ENCODE measurements at places on chromosomes 12 and 14. TPM values are rescaled to one million over a fixed set of nuclear protein-coding genes. Genes with fewer than 3 reads are reported as not detected.

Gene HOXC9
- 17.9 TPM for polyA plus RNA-seq

Gene WSCD2
- 12.0 TPM for polyA plus RNA-seq

Gene DTX1
- 83.5 TPM for polyA plus RNA-seq

Gene KRT75
- not detected for polyA plus RNA-seq

Gene GAS2L3
- polyA plus RNA-seq, result 25.5 TPM

Gene PROX2
- 3.9 TPM for polyA plus RNA-seq

Gene SLCO1B1
- polyA plus RNA-seq, result not detected

Gene OR6C75
- polyA plus RNA-seq, result not detected

Gene CYP46A1
- 42.2 TPM for polyA plus RNA-seq

Gene GLIPR1L1
- polyA plus RNA-seq, result 0.66 TPM

Gene GZMB
- polyA plus RNA-seq, result 0.30 TPM

Gene LRFN5
- polyA plus RNA-seq, result 28.6 TPM

Gene KRT77
- 2.2 TPM for polyA plus RNA-seq

Gene KCNK10
- 12.3 TPM for polyA plus RNA-seq

Gene TPH2
- polyA plus RNA-seq, result 0.43 TPM

Gene JPH4
- polyA plus RNA-seq, result 132 TPM

Gene TUNAR
- 86.4 TPM for polyA plus RNA-seq

Gene LPAR5
- polyA plus RNA-seq, result 9.1 TPM

Gene INSM2
- 0.32 TPM for polyA plus RNA-seq

Gene TSPAN19
- 1.8 TPM for polyA plus RNA-seq

Gene IL31
- not detected for polyA plus RNA-seq

Gene NOVA1
- 181 TPM for polyA plus RNA-seq

Gene PYGL
- 19.5 TPM for polyA plus RNA-seq

Gene PPP4R4
- polyA plus RNA-seq, result 10.8 TPM

Gene CLEC4D
- not detected for polyA plus RNA-seq

Gene DDX51
- polyA plus RNA-seq, result 25.0 TPM

Gene SPX
- polyA plus RNA-seq, result 6.5 TPM

Gene ADAM21
- 0.69 TPM for polyA plus RNA-seq

Gene RHEBL1
- polyA plus RNA-seq, result 4.1 TPM

Gene COL2A1
- polyA plus RNA-seq, result 7.1 TPM

Gene TMEM132C
- 23.1 TPM for polyA plus RNA-seq

Gene STAC3
- 10.9 TPM for polyA plus RNA-seq

Gene LRP10
- 57.1 TPM for polyA plus RNA-seq

Gene KRT5
- polyA plus RNA-seq, result 0.68 TPM

Gene CD163L1
- polyA plus RNA-seq, result 1.7 TPM

Gene CLECL1
- polyA plus RNA-seq, result not detected

Gene ACOT6
- polyA plus RNA-seq, result 1.3 TPM

Gene VRTN
- not detected for polyA plus RNA-seq

Gene XRCC3
- 13.1 TPM for polyA plus RNA-seq

Gene PRB4
- not detected for polyA plus RNA-seq

Gene KRT71
- 0.33 TPM for polyA plus RNA-seq

Gene CD27
- 3.0 TPM for polyA plus RNA-seq

Gene SDR9C7
- 0.27 TPM for polyA plus RNA-seq

Gene ACRBP
- 3.6 TPM for polyA plus RNA-seq

Gene WDHD1
- polyA plus RNA-seq, result 6.4 TPM

Gene PTPRB
- polyA plus RNA-seq, result 10.7 TPM

Gene ABCD2
- 11.7 TPM for polyA plus RNA-seq

Gene HOXC6
- polyA plus RNA-seq, result 114 TPM

Gene SLC5A8
- polyA plus RNA-seq, result 0.71 TPM

Gene APOF
- polyA plus RNA-seq, result not detected

Gene ABCC9
- polyA plus RNA-seq, result 10.2 TPM

Gene PLCZ1
- 0.49 TPM for polyA plus RNA-seq
